ENCODE measurements at places on chromosomes 5 and 9. TPM values are rescaled to one million over a fixed set of nuclear protein-coding genes. Genes with fewer than 3 reads are reported as not detected.

GABRA6 gene
- not detected for total RNA-seq

PCDHA13 gene
- 0.36 TPM for total RNA-seq

RFESD gene
- 1.5 TPM for total RNA-seq

CAVIN4 gene
- 1.1 TPM for total RNA-seq

IL3 gene
- not detected for total RNA-seq

JADE2 gene
- 29.6 TPM for total RNA-seq
